ENCODE measurements at places on chromosomes 7 and 10.

GRCh38 chr7:91327346-91327745 lies 63.1 kb downstream of the FZD1 start:
- DNase-seq: no peak

- no peak for DNase-seq
These were observed 63.0 kb upstream of the SP4 start for GRCh38 chr7:21364801-21365271.

GRCh38 chr7:133789974-133790373 lies 337.2 kb upstream of the LRGUK start:
- peak; percentile 64 for DNase-seq

DNA sequence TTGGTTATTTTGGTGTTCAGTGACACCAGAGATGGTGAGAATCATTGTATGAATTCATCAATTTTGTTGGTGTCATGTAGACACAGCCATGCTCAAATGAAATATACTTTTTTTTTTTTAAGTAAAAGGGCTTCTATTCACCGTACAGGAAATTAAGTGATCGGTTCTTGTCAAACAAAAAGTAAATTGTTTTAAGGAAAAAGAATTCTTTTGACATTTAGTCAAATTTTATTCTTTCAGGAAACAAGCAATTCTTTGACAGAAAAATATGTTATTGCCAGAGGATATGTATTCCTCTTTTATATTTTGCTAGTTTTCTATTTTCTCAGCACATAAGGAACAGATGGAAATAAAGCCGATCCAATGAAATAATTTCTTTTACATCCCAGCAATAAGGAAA lies 551.9 kb downstream of the MAGI2 start:
- DNase-seq: no peak

DNA sequence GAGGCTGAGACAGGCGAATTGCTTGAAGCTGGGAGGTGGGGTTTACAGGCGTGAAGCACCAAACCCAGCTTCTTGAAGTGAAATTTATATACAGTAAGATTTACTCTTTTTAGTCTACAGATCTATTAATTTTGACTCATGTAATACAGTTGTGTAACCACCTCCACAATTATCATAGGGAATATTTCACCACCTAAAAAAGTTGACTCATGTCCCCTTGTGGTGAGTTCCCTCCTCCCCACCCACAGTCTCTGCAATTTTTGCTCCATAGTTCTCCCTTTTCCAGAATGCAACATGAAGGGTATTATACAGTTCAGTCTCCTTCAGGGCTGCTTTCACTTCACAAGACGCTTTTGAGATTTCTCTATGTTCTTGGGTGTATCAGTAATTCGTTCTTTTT lies 156.8 kb downstream of the FAM107B start:
- peak; percentile 59 for DNase-seq

DNA sequence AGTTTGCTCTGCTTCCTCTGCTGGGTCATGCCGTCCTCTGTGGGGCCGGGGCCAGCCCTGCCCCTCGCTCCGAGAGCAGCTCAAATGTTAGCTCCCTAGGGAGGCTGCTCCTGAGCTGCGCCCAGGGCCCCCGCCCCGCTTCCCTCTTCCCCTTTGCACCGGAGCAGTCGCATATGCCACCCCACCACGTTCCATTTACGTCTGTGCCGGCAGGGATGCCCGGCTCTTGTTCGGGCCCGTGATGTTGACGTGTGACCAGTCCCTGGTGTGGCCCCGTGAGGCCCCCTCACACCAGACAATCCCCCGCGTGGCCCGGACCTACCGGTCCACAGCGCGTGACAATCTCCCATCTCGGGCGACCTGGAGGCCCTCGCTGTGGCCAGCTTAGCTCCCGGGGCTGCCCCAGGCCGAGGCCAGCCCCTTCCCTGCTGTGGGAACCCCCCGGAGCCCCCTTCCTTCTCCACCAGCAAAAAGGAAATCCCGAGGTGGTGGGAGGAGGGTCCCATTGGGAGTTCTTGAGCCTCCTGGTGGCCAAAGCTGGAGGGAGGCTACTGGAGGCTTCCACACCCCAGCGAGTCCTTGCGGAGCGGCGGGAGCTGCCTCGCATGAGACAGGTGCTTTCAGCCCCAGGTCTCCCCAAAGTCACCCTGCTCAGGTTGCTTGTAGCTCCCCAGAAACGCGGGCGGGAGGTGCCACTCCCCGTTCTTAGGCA lies 15.2 kb downstream of the FAM20C start:
- DNase-seq: no peak

DNA sequence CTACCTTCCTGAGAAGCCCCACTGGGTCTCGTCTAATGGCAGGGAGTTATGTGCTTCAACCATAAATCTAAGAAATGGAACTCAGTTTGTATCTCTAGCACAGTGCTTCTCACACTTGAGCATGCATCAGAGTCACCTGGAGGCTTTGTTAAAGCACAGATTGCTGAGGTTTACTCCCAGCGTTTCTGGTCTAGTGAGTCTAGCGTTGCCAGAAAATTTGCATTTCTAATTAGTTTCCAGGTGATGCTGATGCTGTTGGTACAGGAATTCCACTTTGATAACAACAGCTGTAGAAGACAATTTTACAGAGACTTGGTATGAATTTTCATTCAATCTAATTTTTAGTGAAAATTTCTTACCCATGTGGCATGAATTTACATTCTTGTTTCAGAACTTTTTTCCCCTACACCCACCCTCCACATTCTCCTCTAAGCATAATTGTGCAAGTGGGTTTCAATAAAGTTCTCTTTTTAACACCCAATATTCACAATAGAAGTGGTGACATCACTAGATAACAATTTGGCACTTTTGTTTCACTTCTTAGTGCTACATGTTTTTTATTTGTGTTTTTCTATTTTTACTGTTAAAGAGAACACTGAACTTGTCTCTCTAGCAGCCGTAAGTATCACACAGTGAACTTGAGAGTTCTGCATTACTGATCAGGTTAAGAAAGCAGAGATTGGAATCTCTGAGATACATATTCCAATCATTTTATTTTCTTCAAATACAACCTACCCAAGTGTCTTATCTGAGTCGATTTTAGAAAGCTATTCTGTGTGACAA lies 48.4 kb upstream of the BET1 start:
- DNase-seq: peak; percentile 12

- DNase-seq: peak; percentile 22
These were observed 173.2 kb downstream of the ZNF438 start for GRCh38 chr10:30858499-30858898.

DNA sequence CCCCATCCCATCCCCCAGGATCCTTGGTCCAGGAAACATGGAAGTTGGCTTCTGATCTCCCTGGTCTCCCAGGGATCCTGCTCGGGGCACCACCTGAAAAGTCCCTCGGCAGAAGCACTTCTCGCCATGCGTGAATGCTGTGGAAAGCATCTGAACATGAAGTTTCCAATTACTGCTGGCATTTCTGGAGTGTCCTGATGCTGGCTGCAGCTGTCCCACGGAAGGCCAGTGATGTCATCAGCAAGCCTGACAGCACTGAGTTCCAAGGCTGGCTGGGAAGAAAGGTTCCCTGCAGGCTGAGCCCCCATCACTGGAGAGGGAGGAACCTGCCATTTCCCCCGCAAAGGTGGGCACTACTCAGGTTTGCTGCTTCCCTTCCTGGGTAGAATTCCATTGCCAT lies 71.4 kb downstream of the KCNMA1 start:
- peak; percentile 23 for DNase-seq

- no peak for DNase-seq
These were observed 21.6 kb upstream of the ATE1 start for GRCh38 chr10:121949451-121949850.

DNA sequence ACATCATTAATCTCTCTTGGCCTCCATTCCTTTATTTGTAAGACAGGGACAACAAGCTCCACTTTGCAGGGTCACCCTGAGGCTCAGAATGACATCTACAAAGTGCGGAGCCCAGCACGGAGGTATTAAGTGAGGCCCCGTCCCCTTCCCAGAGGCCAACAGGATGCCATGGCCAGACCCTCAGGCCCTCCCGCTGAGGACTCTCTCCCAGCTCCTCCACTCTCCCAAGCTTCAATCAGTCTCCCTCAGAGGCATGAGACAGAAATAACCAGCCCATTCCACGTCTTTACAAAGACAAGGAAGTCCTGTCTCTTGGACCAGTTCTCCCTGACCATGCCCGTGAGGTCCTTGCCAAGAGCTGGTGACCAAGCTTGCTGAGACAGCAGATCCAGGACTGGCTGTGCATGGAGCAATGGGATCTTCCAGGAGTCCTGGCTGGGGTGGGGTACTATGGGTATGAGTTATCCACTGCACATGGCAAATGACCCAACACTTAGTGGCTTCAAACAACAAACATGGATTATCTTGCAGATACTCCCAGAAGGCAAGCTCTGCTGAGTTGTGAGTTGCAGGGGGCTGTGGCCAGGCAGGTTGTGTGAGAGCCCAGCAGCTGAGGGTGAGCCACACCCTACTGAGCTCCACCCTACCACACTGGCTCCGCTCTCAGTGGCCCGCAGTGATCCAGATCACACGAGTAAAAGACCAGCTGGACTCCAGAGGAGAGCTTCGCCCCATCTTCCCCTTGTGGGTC lies 4.3 kb upstream of the PPIF start:
- DNase-seq: no peak

- no peak for DNase-seq
These were observed 482 bp downstream of the CCDC6 start for GRCh38 chr10:59905731-59906416.

GRCh38 chr10:51960494-51960895 lies 261.1 kb upstream of the CSTF2T start:
- peak; percentile 88 for DNase-seq

- DNase-seq: no peak
These were observed 652 bp downstream of the HMX2 start for GRCh38 chr10:123148414-123149161.

DNA sequence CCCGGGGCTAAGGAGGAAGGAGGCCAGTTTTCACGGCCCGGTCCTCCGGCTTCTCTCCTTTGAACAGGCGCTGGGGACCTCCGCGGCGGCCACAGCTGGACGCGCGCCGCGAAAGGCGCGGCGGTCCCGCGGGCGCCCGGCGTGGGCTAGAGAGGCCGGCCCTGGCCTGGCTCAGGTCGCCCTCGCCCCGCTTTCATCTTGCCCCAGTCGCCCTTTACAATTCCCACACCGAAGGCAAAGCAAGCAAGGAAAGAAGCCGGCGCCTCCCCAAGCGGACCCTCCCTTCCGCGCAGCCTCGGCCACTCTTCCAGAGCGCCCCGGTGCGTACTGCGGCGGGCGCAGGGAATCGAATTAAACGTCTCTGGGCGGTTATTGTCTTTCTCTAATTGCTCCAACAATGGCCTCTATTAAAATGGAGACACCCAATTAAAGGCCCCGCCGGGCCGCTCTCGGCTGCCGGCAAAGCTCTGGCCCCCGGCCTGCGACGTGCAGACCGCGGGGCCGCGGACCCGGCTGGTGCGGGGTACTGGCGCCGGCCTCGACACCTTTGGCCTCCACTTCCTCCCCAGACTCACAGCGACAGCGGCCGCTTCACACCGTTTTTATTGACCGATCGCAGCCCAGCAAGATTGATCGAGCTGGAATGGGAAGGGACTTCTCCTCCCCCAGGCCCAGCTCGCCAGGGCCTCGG lies 4.5 kb upstream of the GATA3 start:
- no peak for DNase-seq

DNA sequence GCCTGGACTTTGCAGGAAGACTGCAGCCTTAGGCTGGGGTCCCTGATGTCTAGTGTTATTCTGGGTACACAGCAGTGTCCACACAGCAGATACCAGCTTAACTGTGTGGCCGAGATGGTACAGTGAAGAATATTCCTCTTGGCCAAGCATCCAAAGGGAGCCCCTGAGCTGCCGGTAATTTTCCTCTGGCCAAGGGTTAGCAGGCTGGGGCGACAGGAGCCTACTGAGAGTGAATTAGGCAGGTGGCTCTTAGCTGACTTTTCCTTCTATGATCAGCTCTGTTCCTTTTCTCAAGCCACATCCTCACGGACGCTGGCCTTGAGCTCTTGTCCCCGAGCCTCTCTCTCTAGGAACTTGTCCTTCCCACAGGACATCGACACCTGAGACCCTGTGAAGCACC lies 29.8 kb downstream of the PRKAG2 start:
- DNase-seq: no peak

- DNase-seq: no peak
These were observed 31.1 kb downstream of the SH3PXD2A start for GRCh38 chr10:103824281-103824680.

Data from AG10803 (cell line).